CD4-positive, alpha-beta T cell treated with Interleukin-12 subunit alpha and Interleukin-12 subunit beta, for 1 hour (primary cell): ENCODE measurements at places on chromosomes 7 and 10.

GRCh38 chr10:6082496-6083395 lies 6.1 kb upstream of the RBM17 start:
- no peak for DNase-seq

DNA sequence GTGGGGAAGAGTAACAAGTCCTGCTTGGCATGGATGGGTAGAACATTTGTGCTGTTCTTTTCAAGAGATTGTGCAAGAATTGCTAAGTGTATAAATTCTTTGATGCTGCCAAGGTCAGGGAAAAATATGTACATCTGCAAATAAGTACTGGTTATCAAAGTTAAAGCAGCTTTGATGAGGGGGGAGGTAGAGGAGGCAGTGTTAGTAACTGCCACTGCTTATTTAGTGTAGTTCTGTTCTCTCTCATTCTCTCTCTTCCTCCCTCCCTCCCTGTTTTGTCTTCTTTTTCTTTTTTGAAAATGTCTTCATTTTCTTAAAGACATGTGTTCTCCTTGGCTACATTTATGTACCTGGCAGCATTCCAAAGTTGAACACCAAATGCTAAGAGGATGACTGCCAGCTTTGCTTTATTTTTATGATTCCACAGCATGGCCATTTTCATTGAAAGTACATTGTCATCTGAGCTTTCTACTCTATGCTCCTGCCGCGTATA lies 18.6 kb downstream of the CACNB2 start:
- DNase-seq = no peak

GRCh38 chr7:14960721-14961120 lies 58.2 kb upstream of the DGKB start:
- DNase-seq = no peak

GRCh38 chr10:71647526-71648253 lies 71.9 kb downstream of the C10orf105 start:
- no peak for DNase-seq

DNA sequence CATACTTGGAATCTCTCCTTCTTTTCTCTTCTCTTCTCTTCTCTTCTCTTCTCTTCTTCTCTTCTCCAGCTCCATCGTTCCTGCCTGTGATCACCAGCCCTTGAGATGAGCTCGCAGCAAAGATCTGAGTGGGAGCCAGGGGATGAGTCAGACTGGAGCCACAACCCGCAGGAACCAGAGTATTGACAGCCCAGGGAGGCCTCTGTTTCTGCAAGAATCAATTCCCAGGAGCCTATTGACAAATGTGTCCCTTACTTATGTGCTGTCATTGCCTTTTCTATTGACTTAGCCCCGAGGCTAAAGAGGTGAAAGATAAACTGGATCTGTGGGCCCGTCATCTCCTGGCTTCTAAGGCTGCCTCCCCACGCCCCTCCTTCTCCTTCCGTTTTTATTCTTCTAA lies 13.1 kb upstream of the HABP2 start:
- no peak for DNase-seq

GRCh38 chr7:47498229-47499056 lies 83.5 kb downstream of the TNS3 start:
- DNase-seq = no peak

DNA sequence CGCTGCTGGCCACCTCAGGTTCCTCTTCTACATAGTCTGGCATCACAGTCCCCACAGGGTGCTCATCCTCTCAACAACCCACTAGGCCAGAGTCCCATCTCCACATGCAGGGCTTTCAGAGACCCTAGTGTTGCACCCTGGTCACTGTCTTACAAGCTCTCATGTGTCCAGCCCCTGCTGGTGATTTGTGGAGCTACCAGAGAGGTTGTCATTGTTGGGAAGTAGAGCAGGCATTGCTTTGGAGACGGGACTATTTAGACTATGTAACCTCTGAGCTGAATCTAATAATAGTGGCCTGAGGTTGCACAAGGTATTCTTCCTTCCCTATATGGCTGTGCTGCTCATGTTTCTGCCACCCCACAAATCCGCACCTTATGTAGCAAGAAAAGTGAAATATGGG lies 135.3 kb upstream of the VWC2 start:
- no peak for DNase-seq

- DNase-seq = no peak
These were observed 147.9 kb upstream of the FRMD4A start for GRCh38 chr10:14478604-14479003.

GRCh38 chr10:93712593-93712992 lies 10.2 kb upstream of the FRA10AC1 start:
- DNase-seq = no peak

GRCh38 chr7:158050441-158050977 lies 537.1 kb downstream of the PTPRN2 start:
- DNase-seq = no peak

- DNase-seq = no peak
These were observed 8.1 kb downstream of the MKLN1 start for GRCh38 chr7:131335639-131336381.

GRCh38 chr7:121753944-121754343 lies 119.0 kb upstream of the PTPRZ1 start:
- DNase-seq = no peak

GRCh38 chr7:82284936-82285519 lies 158.5 kb downstream of the CACNA2D1 start:
- DNase-seq = no peak
